ENCODE measurements at places on chromosomes 1 and 21.

DNA sequence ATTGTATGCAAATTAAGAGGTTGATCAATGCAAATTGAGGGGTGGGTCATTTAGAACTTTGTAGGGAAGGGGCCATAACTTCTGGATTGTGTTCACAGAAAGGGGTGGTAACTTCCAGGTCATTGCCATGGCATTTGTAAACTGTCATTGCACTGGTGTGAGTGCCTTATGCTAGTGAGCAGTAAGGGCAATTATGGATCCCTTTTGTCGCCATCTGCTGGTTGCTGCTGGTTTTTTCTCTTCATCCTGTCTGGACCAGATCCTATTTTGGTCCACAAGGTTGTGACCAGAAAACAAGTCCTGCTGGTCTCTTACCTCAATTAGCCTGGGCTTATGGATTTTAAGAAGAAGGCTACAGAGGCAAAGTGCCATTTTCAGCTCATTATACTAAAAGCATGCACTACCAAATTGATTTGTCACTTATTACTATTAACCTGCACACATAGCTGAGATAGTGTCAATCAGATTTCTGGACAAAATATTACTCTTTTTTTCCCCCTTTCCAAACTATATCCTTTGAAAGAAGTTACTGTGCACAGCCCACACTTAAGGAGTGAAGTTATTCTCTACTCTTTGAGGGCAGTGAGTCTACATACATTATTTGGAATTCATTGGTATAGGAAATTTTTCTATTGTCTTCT lies 196.2 kb downstream of the ZC3H11B start:
- peak; percentile 63 for DNase-seq

GRCh38 chr1:116356673-116357072 lies 16.4 kb upstream of the ATP1A1 start:
- DNase-seq, result peak; percentile 67

GRCh38 chr1:39757501-39757900 lies 13.6 kb downstream of the OXCT2 start:
- no peak for DNase-seq

DNA sequence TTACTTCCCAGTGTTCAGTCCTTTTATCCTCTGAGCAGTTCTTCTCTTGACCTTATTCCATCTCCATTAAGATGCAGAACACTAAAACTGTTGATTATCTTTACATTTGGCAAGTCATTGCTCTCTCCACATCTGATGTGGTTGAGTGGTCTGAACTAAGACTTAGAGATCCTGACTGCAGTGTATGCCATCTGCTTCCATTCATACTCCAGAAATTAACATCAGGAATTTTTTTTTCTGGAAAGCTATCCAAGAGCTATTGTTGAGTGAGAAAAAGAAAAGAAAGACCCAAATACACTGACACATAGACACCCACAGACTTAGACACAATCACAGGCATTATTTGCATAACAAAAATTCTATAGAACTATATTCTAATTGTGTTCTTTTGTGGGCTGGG lies 3.7 kb upstream of the TRIM62 start:
- no peak for DNase-seq

DNA sequence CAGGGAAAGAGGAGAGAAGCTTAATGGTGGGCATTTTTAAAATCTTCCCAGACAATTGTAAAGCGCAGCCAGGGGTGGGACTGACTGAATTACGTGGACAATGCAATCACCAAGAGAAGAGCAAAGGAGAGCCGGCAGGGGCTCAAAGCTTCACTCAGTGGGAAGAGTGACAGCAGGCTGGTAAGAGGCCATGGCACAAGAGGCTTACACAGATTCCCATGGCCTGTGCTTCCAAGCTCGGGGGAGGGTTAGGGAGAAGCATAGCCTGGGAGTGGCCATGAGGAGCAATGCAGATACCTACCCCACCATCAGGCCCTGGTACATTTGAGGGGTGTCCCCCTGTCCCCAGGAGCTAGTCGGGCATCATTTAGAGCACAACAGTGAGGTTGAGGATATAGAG lies 27.1 kb upstream of the SEC16B start:
- no peak for DNase-seq

DNA sequence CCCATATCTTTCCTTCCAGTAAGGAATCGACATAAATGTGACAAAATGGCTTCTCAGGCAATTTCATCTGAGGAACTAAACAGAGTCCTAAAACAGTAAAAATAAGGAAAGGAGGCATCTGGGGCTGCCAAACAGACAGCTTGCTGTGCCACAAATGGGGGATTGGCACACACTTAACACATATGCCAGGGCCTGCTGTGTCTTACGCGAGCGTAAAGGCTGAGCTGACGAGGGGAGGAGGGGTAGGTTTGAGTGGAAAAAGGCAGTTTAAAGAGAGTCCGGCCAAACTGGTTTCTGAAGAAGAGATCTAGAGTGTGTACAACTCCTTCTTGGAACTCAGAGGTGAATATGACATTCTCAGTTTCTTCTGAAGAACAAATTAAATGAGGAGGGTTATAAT lies 244.1 kb upstream of the MAP1LC3C start:
- no peak for DNase-seq

DNA sequence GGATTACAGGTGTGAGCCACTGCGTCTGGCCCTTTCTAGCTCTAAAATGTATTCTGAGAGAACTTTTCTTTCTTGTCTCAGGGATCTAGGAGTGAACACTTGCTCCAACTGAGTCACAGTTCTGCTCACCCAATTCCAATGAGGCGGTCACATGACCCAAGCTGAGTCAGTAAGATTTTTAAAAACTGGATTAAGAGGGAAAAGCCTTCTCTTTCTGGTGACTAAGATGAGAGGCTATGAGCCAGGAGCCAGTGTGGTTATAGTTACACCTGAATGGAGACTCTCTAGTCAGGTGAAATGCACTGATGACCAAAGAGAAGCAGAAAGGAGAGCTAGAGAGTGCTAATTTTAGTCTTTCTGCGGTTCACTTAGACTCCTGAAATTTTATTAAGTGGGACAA lies 9.5 kb upstream of the DEPDC1 start:
- DNase-seq, result no peak

- DNase-seq, result no peak
Measured at GRCh38 chr1:202597090-202597761, 113.0 kb downstream of the SYT2 start.

DNA sequence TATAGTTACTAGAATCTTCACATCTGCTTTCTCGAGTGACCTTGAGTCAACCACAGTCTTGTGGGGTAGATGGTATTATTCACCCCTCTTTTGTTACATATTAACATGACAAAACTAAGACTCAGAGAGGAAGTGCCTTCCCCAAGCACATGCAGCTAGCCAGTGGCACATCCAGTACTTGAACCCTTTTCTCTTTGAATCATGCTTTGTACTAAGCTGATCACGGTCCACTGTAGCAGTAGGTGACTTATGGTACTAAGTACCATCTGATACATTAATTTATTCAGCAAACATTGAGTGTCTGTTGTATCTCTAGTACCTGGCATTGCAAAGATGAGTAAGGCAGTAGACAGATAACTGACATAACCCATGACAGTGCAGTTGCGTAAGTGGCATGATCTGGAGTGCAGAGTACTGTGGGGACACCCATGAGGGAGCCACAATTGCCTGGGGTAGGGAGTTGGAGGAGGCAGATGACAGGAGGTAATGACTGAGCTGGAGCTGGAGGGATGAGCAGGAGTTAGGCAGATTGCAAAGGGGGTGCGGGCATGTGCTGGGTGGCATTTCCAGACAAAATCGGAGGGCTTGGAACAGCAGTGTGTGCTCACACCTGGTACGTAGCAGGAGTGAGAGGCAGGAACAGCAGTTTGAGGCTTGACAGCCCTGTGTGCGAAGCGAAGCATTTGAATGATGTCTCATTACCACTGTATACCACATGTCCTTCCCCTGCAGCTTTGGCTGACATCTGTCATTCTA lies 29.8 kb downstream of the UCK2 start:
- peak; percentile 40 for DNase-seq

DNA sequence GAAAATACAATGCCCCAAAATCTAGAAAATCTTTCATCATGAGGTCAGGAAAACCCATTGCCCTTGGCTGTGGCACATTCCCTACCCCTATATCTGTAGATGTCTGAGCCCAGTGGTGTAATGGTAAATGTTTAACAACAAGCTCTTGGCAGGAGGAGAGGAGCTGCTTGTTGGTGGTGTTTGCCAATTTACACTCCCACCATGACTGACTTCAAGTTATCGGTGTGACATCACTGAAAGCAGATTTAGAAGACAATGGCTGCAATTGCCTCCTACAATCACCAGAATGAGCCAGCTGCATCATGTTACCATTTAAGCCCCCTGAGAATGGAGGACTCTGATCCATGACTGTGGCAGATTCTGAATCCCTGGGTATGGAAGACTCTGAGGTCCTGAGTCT lies 70.9 kb downstream of the SDC3 start:
- DNase-seq, result no peak

GRCh38 chr21:33401630-33401992 lies 1.6 kb upstream of the IFNGR2 start:
- DNase-seq, result peak; percentile 78

DNA sequence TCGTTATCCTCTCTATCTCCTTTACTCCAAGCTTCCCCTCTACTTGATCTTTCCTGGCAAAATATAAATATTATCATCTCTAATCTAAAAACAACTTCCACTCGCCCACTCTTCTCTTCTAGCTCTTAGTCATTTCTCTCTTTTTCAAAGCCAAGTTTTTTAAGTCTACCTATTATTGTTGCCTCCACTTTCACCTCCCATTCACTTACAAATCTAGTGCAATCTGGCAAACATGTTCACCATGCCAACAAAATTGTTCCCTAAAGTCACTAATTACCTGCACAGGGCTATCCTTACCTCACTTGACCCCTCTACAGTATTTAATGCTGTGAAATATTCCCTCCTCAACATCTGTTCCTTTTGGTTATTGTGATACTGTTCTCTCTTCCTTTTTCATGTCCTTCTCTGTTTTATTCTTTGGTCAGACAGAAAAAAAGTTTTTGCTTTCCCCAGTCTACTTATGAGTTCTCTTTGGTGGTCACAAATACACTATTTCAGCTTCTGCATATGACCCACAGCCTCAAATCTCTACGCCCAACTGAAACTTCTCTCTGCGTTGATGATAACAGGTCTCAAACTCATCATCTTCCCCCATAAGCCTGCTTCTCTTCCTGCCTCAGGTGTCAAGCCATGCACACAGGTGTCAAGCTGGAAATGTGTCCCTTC lies 31.9 kb upstream of the RAP1A start:
- DNase-seq, result no peak

DNA sequence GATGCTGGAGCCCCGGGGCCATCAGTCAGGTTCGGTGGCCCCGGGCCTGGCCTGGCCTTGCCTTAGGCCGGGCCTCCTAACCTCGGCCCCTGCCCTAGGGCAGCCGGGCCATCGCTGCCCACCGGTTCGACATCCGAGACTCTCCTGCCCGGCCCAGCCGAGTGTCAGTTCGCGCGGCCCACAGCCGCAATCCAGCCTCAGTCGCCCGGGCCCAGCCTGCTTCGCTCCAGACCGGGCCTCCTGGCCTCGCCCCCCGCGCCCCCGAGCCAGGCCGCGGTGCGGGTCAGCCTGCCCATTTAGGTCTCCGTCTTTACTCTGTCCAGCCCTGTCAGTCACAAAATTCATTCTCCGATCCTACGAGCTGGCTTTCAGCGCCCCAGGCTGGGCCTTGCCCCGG lies 777 bp downstream of the LRRC41 start:
- DNase-seq, result no peak

DNA sequence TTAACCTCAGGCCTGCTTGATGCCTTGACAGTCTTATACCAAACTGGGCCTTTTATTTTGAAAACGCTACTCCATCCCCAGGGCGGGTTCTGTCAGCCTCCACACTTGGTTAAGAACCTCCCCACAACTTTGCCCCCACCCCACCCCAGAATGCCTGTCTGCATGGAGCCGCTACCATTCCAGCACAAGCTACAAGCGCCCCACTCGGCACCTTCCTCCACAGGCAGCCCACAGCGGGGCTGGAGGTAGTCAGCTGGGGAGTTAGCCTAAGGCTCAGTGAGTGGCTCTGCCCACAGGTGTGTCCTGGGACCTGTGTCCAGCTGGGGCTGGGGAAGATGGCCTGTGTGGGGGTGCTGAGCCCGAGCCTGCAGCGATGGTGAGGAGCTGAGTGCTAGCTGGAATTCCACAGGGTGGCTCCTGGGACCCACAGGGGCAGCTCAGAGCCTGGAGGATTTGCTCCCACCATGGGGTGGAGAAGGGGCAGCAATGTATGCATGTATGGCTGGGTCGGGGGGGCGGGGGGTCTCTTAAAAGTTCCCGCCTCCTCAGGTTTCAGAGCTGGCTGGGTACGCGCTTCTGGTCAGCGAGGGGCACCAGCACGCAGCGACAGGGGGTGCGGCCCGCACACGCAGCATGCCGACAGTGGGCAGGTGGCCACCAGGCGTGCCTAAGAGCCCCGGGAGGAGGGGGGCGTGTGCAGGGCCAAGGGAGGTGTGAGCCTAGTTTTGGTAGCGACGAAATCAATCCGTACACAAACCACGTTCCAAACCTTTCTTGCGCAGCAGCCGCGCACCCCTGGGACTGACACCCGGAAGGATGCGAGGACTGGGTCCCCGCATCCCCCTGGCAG lies 917 bp downstream of the ETNK2 start:
- no peak for DNase-seq

DNA sequence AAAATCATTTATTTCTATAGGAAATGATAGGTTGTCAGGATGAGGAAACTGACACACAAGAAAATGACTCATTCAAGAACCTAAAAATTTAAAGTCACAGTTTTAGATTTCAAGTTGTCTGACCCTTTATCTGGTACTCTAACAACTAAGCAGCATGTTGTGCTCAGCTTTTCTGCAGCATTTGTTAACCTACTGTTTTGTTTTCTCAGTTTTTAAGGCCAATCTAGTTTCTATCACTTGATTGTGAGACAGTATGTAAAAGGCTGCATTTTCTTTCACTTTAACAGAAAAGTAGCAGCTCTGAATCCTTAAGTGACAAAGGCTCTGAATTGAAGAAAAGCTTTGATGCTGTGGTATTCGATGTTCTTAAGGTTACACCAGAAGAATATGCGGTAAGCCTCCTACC lies 59.1 kb downstream of the RALGPS2 start:
- no peak for DNase-seq

GRCh38 chr1:24535021-24535424 lies 20.9 kb upstream of the NCMAP start:
- no peak for DNase-seq

- no peak for DNase-seq
Measured at GRCh38 chr1:81921344-81921743, 120.6 kb downstream of the ADGRL2 start.

GRCh38 chr21:44995343-44995941 lies 55.6 kb downstream of the SLX9 start:
- DNase-seq, result no peak

DNA sequence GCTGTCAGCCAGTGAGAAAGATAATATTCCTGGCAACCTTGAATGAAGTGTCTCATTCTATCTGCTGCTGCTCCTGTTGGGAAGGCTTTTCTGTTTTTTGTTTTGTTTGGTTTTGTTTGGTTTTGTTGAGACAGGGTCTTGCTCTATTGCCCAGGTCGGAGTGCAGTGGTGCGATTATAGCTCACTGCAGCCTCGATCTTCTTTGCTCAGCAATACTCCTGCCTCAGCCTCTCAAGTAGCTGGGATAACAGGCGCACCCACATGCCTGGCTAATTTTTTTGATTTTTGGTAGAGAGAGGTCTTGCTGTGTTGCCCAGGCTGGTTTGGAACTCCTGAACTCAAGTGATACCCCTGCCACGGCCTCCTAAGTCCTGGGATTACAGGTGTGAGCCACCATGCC lies 37.6 kb downstream of the BTG3 start:
- DNase-seq, result no peak

- DNase-seq, result no peak
Measured at GRCh38 chr1:59237900-59238299, 59.0 kb upstream of the FGGY start.

- DNase-seq, result no peak
Measured at GRCh38 chr1:225750420-225750819, 27.2 kb upstream of the SRP9 start.

GRCh38 chr1:97114842-97115241 lies 393.3 kb downstream of the PTBP2 start:
- DNase-seq, result no peak
